ENCODE measurements at places on chromosomes 16 and 17.

DNA sequence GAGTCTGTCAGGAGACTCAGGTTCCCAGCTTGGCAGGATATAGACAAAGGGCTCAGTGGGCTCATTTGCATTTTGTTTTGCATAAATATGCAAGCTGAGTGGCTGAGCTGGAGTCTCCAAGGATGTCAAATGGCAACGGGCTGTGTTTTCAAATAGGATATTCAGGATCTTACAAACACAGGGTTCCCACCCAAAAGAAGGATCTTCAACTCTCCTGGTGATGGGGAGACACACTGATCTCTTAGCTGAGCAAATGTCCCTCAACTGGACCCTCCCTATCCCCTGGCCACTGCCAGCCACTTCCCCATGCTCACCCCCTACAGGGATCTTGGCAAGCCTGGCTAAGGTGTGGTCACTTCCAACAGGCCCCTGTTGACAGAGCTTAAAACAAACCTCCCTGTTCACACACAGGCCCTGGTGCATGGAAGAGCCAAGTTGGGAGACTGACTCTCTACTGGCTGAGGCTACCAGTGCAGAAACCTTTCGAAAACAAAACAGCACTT is 61.6 kb downstream of the SOX9 start:
- no peak for DNase-seq

DNA sequence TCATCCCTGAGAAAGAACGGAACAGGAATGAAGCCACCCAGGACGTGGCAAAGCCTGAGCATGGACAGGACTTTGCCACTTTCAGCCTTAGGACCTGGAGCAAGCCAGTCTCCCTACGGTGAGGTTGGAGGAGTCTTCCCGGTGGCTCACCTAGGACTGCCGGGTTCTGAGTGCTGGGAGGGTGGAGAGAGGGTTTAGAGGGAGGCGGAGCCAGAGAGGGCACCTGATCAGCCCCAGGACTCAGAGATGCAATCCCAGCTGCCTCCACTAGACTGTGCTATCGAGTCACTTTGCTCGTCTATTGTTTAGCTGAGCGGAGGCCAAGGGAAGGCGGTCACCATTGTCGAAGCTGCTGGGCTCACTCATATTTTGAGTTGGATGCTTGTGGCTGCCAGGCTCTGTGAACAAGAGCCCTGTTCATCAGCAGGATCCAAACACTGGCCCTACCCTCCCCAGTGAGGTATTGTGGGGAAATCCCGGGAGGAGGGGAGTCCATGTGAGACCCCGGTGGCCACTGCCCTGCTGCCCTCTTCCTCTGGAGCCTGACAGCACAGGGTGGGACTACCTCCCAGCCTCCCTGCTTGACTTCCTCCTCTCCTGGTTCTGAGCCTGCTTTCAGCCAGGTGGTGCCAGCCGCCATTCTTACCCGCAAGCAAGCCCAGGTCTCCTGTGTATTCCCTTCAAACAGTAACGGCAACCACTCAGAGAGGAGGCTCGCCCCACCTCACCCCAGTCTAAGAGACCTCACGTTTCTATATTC is 7.0 kb downstream of the KRT14 start:
- peak; percentile 51 for DNase-seq

GRCh38 chr16:86962913-86963312 is 354.3 kb downstream of the C16orf95 start:
- DNase-seq, result no peak

- no peak for DNase-seq
Measured at GRCh38 chr16:6573577-6573976, 759.1 kb upstream of the RBFOX1 start.

GRCh38 chr17:2844416-2844815 is 48.2 kb downstream of the RAP1GAP2 start:
- DNase-seq, result no peak

DNA sequence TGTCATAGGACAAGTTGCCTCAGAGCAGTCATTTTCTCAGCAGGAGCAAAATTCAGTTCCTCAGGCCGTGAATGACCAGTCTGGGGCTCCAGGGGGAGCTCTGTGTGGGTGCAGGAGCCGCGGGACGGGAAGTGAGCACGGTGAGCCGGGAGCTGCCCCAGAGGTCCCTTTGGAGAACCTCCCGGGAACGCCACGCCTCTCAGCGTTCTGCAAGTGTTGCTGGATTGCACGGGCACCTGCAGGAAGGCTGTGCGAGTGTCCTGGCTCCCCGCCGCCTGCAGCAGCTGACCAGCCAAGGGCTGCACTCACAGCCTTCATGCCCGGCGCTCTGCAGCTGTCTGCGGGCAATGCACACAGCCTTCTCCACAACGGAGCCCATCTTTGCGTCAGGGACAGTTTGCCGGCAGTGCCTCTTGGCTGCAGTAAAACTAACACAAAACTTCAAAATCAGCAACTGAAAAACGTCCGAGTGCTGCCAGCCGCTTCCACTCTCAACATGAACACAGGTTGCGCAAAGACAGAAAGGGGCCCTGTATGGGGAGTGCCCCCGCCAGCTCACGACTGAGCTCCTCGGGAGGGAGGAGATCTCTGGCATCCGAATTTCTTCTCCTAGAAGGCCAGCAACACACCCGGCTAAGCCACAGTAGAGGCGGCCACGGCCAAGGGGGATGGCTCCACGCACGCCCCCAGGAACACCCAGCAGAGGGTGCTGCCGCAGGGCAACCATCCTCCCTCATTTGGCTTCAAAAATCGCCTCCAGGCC is 16.0 kb downstream of the NDUFAF8 start:
- no peak for DNase-seq

DNA sequence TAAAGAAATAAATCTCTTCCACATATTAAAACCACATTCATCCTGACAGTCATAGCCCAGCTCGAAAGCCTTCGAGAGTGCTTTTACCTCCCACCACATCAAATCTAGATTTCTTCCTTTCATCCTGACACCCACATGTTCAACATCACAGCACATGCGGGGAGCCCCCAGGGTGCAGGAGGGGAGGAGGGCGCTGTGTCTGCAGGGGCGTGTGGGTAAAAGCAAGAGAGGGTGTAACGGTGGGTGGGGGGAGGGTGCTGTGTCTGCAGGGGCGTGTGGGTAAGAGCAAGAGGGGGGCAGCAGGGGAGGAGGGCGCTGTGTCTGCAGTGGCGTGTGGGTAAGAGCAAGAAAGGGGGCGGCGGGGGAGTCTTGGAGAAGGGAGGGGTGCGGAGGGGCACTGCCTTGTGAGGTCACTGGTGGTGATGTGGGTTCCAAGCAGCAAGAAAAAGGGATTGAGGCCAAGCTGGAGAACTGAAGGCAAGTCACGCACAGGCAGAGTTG is 34.7 kb downstream of the ADCY9 start:
- DNase-seq, result no peak

- DNase-seq, result no peak
Measured at GRCh38 chr17:75406222-75406615, 741 bp upstream of the GRB2 start.

Data from stimulated activated CD8-positive, alpha-beta memory T cell treated with anti-CD3 and anti-CD28 coated beads, Interleukin-7, amount 100 ng/mL, for 24 hours (primary cell).